Stimulated activated CD4-positive, alpha-beta T cell treated with anti-CD3 and anti-CD28 coated beads, Interleukin-15, amount 100 ng/mL, for 1 hour (primary cell): ENCODE measurements at places on chromosomes 5 and 9.

- DNase-seq = no peak
Observed at GRCh38 chr5:145856285-145856818, 16.5 kb downstream of the GRXCR2 start.

DNA sequence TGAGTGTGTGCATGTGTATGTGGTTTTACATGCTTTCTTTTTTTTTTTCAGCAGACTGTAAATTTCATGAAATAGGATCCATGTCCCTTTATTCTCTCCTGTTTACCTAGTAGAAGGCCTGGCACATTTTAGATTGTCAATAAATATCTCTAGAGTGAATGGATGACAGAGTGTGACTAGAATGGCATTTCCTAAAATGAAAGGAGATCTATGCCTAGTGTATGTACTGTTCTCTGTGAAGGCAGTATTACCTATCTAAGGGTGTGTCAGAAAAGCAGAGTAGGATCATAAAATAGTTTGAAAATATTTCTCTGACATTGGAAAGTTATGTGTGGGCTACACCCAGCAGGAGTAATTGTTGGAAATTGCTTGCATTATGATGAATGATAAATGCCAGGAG is 1876.0 kb upstream of the C9orf72 start:
- no peak for DNase-seq

- DNase-seq = no peak
Observed at GRCh38 chr5:135502836-135503520, 32.8 kb downstream of the NEUROG1 start.

GRCh38 chr9:18396102-18396728 is 77.7 kb upstream of the ADAMTSL1 start:
- no peak for DNase-seq

DNA sequence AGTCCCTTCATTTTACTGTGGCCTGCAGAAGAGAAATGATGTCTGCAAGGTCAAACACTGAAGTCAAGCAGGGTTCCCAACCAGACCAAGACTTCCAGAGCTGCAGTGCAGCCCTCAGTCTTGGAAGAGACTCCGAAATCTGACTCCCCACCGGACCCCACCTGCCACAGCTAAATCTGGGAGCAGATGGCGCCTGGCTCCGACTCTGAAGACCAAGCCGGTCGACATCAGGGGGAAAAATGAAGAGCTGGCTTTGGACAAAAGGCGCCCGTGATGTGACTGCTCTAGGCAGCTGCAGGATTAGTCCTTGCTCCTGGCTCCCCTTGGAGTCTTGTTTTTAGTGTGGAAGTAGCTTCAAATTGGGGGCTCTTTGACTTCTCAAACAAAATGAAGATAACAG is 72.4 kb upstream of the ZNF622 start:
- DNase-seq = no peak

DNA sequence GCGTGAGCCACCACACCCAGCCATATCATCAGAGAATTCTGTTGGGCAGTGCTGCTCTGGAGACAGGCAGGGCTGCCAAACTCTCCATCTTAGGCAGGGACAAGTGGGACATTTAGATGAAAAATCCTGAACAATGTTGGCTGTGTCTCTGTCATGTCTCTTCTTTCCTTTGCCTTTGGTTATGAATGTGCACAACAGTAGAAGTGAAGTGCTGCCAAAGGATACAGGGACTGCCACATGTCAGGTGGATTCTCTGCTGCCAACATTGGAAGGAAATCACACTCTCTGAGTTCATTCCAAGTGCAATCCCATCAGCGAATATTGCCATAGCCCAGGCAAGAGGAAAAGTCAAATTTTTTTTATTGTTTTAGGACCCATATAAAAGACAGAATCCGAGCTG is 348.8 kb downstream of the TRPM3 start:
- DNase-seq = no peak

GRCh38 chr5:110854200-110854599 is 115.4 kb downstream of the SLC25A46 start:
- no peak for DNase-seq

DNA sequence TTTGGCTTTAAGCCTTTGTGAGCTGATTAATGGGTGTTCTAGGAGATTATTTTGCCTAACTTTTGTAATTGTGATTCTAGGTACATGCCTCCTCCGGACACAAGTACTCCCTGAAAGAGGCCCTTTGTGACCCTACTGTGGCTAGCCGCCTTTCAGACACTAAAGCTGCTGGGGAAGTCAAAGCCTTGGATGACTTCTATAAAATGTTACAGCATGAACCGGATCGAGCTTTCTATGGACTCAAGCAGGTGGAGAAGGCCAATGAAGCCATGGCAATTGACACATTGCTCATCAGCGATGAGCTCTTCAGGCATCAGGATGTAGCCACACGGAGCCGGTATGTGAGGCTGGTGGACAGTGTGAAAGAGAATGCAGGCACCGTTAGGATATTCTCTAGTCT is 13.6 kb downstream of the ITGA1 start:
- DNase-seq = no peak

DNA sequence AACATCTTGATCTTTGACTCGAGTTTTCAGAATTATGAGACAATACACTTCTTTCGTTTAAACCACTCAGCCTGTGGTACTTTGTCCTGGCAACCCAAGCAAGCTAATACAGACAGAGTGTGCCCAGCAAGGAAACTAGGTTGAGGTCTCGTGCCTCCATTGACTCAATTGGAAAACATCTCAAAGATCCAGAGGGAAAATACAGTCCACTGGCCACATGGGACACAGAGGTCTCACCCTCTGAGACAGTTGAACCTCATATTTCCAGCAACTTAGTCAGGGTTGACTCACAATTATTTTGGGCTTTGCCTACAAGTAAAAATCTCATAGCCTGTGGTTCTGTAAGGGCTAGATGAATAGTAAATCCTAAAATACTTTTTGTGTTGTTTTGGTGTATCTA is 631.5 kb downstream of the MTRR start:
- DNase-seq = no peak

- no peak for DNase-seq
Observed at GRCh38 chr5:59591162-59591561, 302.4 kb downstream of the PDE4D start.
